ENCODE measurements at places on chromosomes 3 and 15.

GRCh38 chr3:105354429-105354828 is 12.3 kb upstream of the ALCAM start:
- peak; percentile 84 for DNase-seq

- no peak for DNase-seq
These were observed 420.0 kb downstream of the GABRB3 start for GRCh38 chr15:26352909-26353308.

GRCh38 chr15:38701149-38701548 is 136.5 kb upstream of the RASGRP1 start:
- no peak for DNase-seq

- DNase-seq, result peak; percentile 30
These were observed 607.5 kb upstream of the BCHE start for GRCh38 chr3:166444756-166445155.

- no peak for DNase-seq
These were observed 20.6 kb downstream of the SLC6A20 start for GRCh38 chr3:45775571-45776300.
